ENCODE measurements at places on chromosomes 16 and 17. TPM values are rescaled to one million over a fixed set of nuclear protein-coding genes. Genes with fewer than 3 reads are reported as not detected.

DNA sequence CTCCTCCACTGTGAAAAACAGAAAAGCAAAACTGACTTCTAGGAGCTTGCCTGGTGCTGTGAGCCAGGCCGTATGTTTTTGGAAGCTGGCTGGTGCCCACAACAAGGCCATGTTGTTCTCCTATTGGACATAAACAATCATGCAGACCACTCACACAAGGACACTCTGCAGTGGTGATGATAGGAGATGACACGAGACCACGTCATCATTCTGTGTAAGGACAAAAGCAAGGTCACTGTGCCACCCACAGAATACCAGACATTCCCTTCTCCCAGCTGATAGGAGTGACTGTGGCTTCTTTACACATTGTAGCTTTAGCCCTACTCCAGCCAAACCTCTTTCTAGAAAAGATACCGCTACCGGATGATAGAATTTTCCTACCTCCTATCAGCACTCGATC lies 47.7 kb upstream of the LCMT1 start:
- no peak overlapping the region for H3K27ac ChIP-seq
- peaks cover under 1% of the 10 kb centered on the region for H3K36me3 ChIP-seq
- peaks cover 29% of the 10 kb centered on the region for H3K4me1 ChIP-seq
- no peak for DNase-seq
- H3K27me3 ChIP-seq: no peaks in the 10 kb centered on the region

DNA sequence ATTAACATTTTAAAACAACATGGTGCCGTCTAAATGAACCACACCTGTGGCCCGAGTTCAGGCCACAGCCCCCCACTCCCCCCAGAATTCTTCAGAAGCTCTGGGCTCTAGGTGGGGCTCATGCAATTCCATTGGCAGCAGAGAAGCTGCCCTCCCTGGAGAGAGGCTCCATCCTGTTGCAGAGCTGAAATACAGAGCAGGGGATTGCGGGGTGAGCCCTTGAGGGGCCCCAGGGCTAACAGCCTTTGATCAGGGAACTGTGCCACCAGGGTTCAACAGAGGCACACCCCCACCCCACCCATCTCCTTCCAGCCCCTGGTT lies 69.3 kb downstream of the ABR start:
- no peak overlapping the region for H3K4me3 ChIP-seq
- H3K4me1 ChIP-seq: peaks cover 62% of the 10 kb centered on the region
- no peak overlapping the region for H3K27ac ChIP-seq
- no peak for DNase-seq
- H3K36me3 ChIP-seq: peaks cover 29% of the 10 kb centered on the region

The PRSS8 gene
- 0.10 TPM for total RNA-seq

DNA sequence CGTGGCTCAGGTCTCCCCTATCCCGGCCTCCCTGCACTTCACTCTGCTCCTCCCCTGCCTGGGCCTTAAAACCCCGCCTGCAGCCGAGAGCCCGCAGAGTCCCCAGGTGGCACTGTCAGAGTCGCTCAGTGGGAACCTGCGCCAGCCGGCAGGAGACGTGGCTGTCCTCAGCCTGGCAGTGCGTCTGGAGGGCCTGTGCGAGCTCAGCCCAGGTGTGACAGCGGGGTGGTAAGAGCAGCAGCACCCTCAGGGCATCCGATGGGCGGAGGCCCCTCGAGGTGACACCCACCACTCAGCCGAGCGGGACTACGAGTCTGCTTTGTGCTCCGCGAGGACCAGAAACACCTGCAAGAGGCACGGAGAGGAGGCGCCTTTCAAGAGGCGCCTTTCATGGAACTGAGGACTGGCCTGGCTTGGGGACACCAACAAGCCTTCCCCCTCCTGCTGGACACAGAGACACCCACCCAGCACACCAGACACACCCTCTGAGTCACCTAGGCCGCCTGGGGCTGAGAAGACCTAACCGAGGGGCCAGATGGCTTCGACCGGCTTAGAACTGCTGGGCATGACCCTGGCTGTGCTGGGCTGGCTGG lies at the start of gene CLDN9:
TSS of gene CLDN9 (plus strand) at position 96 of the 593 bp plus-strand sequence. CDS start at position 536, 440 bp downstream.
- no peak for DNase-seq
- H3K4me3 ChIP-seq: no peak within 1 kb of the TSS
- no peaks in the 10 kb centered on the region for H3K36me3 ChIP-seq
- H3K27me3 ChIP-seq: peaks cover 82% of the 10 kb centered on the region
- peaks cover 16% of the 10 kb centered on the region for H3K4me1 ChIP-seq
- H3K27ac ChIP-seq: no peak within 1 kb of the TSS

DNA sequence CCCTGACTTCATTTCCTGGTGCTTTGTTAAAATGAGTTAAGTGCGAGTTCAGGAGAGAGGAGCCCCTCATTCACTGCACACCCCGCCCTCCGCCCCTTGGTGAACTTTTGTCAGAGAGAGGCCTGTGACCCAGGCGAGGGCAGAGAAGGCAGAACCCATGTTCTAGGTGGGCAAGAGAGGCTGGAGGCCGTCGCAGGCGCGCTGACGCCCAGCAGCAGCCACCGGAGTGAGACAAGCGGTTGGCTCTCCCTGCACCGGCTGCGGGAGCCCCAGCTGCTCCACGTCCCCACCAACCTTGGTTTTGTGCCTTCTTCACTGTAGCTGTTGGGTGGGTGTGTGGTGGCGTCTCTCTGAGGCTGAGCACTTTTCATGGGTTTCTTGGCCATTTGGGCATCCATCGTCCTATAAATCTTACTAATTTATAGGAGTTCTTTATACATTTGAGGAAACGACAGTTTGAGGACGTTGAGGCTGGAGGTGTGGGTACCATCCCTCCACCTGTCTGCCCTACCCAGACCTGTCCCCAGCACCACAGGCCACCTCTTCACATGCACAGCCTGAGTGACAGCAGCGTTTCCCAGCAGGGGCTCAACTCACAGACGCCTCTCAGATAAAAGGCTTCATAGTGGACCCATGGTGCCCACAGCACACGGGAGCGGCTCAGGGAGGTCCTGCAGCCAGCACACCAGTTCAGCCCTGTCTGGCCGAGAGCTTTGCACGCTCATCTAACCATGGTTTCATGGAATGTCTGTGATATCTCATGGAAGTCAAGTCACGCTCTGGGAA lies 45.2 kb upstream of the CBFA2T3 start:
- H3K27me3 ChIP-seq: no peaks in the 10 kb centered on the region
- peaks cover 18% of the 10 kb centered on the region for H3K4me1 ChIP-seq
- H3K4me3 ChIP-seq: no peak overlapping the region
- no peak for DNase-seq

DNA sequence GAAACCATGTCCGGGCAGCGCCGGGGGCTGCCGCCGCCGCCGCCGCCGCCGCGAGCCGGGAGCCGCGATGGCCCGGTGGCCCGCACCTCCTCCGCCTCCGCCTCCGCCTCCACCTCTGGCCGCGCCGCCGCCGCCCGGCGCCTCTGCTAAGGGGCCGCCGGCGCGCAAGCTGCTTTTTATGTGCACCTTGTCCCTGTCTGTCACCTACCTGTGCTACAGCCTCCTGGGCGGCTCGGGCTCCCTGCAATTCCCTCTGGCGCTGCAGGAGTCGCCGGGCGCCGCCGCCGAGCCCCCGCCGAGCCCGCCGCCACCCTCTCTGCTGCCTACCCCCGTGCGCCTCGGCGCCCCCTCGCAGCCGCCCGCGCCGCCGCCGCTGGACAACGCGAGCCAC lies 587 bp downstream of the HS3ST4 start:
- no peaks in the 10 kb centered on the region for H3K36me3 ChIP-seq
- peaks cover 46% of the 10 kb centered on the region for H3K27me3 ChIP-seq
- peaks cover 18% of the 10 kb centered on the region for H3K4me1 ChIP-seq
- H3K4me3 ChIP-seq: no peak overlapping the region
- no peak for DNase-seq
- H3K27ac ChIP-seq: no peak overlapping the region

- no peaks in the 10 kb centered on the region for H3K27me3 ChIP-seq
- H3K27ac ChIP-seq: no peak overlapping the region
- peaks cover 82% of the 10 kb centered on the region for H3K36me3 ChIP-seq
- no peak overlapping the region for H3K4me3 ChIP-seq
- H3K4me1 ChIP-seq: peaks cover 8% of the 10 kb centered on the region
Measured at GRCh38 chr16:30992276-30992780, 7.3 kb downstream of the HSD3B7 start.

- H3K27ac ChIP-seq: no peak overlapping the region
- H3K4me1 ChIP-seq: no peaks in the 10 kb centered on the region
- H3K27me3 ChIP-seq: no peaks in the 10 kb centered on the region
- H3K36me3 ChIP-seq: peaks cover 11% of the 10 kb centered on the region
Measured at GRCh38 chr16:20844054-20844453, 37.7 kb downstream of the REXO5 start.

Measured in spinal cord (tissue), 10 donors.